Large intestine (tissue), 12 donors: ENCODE measurements at places on chromosomes 11 and 22. TPM values are rescaled to one million over a fixed set of nuclear protein-coding genes. Genes with fewer than 3 reads are reported as not detected.

DNA sequence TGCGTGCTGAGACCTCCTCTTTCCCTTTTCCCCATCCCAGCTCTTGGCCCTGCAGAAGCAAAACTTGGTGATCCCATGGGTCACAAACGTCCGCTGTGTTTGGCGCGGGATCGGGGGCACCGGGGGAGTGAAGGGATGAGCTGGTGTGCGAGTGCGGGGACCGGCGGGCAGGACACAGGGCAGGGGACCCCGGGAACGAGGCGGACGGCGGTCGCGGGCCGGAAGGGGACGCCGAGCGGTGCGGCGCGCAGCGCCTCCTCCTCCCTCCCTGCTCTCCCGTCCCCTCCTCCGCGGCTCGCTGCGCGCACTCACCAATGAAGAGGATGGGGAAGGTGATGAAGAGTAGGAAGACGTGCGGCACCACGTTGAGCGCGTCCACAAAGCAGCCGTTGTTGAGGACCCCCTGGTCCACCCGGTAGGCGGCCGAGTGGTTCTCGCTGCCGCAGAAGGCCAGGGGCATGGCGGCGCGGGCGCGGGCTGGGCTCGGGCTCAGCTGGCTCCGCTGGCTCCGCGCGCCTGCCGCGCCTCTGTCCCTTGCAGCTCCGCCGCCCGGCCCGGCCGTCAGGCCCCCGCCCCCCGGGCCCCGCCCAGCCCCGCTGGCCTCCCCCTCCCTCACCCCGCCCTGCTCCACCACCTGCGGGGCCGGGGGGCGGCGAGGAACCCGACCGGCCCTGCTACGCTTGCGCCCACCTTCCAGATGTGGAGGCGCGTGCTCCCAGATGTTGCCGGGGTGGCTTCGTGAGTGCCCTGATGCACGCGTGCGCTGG is at the start of gene ABCC8:
Gene ABCC8, minus strand, starts transcription at position 529 of the 767 bp plus-strand sequence. Its CDS starts 69 bp downstream, at position 460.
- no peak for DNase-seq

GRCh38 chr11:79092791-79093353 is 348.0 kb downstream of the TENM4 start:
- DNase-seq = no peak

GRCh38 chr11:15926071-15926470 is 430.3 kb downstream of the SOX6 start:
- DNase-seq = no peak

GRCh38 chr22:49446759-49447710 is 380.6 kb downstream of the BRD1 start:
- DNase-seq = no peak

- no peak for DNase-seq
Observed at GRCh38 chr11:503179-503981, 3.7 kb downstream of the RNH1 start.

DNA sequence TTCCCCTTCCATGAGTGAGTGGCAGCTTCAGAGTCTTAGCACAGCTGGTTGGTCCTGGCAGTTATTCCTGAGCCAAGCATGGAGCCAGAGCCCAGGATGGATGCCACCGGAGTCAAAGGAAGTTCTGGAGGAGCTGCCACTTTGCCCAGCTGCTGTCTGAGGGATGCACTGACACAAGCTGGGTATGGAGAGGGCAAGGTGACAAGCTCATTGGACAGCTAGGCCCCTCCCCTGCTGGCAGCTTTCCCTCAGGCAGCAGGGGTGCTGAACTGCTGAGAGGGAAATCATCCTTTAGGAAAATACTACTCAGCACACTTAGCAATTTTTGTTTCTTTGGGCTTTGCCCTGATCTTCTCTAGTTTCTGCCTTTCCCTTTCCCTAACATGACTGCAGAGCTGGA is 99.3 kb upstream of the SESN3 start:
- no peak for DNase-seq

- peak; percentile 63 for DNase-seq
Observed at GRCh38 chr11:1557904-1558774, 13.9 kb downstream of the DUSP8 start.

GRCh38 chr11:30774496-30775232 is 188.5 kb upstream of the MPPED2 start:
- DNase-seq = no peak

GRCh38 chr11:131923309-131923708 is 552.9 kb downstream of the NTM start:
- DNase-seq = no peak

Gene MRGPRF
- 17.6 TPM for polyA plus RNA-seq
